ENCODE measurements at places on chromosomes 13 and 19.
A peak's percentile ranks its signal among the peaks of the same experiment; 100 is the strongest.

- no peak for DNase-seq
Observed at GRCh38 chr13:98396071-98396710, 180.7 kb downstream of the STK24 start.

DNA sequence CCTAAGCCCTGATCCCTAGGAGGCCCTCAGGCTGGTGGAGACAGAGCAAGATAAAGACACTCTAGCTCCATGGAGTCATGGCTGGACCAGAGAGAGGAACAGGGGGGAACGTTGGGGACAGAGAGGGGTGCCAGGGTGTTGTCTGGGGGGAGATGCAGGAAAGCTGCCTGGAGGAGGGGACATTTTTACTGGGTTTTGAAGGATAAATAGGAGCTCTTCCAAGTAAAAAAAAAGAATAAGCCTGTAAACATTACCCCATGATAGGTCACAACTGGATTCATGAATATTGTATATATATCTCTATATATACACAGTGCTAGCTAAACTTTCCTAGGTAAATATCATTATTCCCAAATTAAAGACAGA is 714 bp downstream of the HSH2D start:
- no peak for DNase-seq

GRCh38 chr13:60267498-60268202 is 103.9 kb upstream of the DIAPH3 start:
- DNase-seq: no peak

DNA sequence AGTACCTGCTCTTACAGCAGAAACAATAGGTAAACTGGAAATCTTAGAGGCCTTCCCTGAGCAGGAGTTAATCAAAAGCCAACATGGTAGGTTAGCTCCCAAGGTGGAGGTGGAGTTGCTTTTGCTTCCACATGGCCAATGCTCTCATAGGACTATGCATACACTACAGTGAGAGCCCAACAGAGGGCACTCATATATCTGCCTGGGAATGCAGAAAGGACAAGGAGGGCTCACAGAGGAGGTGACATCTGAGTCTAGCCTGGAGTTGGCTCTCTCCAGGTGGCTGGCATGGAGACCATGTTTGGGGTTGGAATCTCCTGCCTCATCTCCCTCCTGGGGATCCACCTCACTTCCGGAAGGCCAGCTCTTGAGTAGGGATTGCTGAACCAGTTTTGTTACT is 34.6 kb downstream of the ATP8A2 start:
- no peak for DNase-seq

DNA sequence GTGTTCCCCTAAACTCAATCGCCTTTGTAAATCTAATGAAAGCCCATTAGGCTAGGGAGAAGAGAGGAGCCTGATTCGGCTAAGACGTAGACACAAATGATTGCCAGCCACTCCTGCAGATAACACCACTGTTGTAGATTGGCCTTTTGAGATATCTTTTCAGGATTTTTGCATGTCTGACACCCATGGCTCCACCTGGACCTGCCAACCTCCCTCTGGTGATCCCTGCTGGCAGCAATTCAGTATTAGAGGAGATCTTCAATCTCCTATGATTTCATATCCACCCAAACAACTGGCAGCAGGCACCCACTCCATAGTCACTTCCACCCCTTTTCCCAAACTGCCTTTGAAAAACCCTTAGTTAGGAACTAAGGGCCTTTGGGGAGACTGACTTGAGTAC is 191.9 kb upstream of the UBL3 start:
- DNase-seq: no peak

DNA sequence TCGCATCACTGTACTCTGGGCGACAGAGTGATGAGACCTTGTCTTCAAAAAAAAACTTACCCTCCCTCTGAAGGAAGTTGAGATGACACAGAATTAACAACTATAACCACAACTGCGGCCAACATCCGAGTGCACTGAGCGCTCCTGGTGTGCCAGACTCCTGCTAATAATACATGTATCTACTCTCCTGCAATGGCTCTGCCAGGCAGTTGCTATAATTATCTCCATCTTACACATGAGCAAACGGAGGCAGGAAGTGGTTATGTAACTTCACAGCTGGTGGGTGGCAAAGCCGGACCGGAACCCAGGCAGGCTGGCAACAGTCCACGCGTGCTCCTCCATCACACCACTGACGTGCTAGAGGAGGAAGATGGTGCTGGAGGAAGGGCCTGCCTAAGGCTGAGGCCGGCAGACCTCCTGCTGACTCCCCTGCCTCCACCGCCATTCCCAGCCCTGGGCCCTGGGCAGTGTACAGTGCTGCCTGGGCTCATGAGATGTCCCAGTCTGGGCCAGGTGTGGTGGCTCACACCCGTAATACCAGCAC is 12.6 kb downstream of the XRCC1 start:
- DNase-seq: peak; percentile 72

DNA sequence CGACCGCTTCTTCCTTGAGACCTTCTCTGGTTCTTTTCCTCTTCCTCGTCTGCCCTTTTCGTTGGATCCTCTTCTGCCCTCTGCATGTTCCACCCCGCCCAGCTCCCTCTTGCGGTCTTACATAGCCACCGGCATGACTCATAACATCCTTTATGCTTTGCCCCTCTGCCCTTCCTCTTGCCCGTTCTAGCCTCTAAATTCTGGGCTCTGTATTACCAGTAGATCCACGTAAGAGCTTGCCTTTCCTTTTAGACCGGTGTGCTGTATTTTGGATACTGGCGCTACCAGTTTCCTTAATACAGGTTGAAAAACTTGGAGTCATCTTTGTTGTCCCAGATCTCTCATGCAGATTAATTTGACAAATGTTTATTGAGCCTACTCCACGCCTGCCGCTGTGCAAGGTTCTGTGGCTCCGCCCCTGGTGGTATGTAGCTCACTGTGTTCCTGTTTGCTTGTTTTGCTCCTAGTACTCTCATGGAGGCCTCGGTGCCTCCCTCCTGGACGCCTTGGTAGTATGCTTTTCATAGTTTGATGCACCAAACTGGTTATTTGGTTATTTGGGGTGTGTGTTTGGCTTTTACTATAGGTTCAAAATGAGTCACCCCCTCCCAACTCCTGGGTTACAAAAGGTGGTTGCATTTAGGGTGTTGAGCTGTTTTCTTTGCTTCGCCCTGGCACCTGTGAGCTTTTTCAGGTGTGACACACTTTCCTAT is 1.7 kb downstream of the GTF3A start:
- DNase-seq: peak; percentile 70

GRCh38 chr13:89375839-89376238 is 1704.7 kb downstream of the SLITRK5 start:
- no peak for DNase-seq

DNA sequence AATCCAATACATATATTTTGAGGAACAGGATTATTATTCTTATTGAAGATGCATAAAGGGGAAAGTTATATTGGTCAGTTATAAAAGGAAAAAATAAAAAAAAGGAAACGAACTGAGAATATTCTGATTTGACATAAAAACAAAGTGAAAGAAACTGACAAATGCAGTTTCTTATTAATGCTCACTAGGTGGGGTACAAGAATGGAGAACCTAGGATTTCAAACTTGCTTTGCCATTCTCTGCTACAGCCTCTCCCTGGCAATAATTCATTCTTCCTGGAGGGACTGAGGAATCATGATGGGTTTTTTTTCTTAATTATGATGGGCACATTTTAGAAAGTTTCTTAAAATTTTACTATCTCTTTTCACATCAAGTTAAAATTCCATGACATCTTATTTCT is 154.9 kb downstream of the PCDH9 start:
- DNase-seq: no peak

GRCh38 chr13:64332048-64332447 is 2898.1 kb downstream of the PCDH9 start:
- no peak for DNase-seq

DNA sequence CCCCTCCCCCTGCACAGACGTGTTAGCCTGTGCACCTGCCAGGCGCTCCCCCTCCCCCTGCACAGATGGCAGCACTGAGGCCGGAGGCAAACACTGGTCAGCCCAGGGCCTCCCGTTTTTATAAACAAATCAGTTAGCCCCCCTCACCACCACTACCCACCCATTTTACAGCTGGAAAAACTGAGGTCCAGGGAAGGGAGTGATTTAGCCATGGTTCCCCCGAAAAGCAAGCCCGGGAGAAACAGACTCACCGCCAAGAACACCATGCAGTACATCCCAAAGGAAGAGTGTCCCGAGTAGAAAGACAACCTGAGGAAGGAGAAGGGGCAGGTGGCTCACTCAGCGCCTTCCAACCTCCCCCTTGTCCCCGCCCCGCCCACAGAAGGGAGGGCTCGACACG is 8.7 kb downstream of the PLPP2 start:
- no peak for DNase-seq

- DNase-seq: no peak
Observed at GRCh38 chr19:15288146-15288963, 44.0 kb downstream of the BRD4 start.

DNA sequence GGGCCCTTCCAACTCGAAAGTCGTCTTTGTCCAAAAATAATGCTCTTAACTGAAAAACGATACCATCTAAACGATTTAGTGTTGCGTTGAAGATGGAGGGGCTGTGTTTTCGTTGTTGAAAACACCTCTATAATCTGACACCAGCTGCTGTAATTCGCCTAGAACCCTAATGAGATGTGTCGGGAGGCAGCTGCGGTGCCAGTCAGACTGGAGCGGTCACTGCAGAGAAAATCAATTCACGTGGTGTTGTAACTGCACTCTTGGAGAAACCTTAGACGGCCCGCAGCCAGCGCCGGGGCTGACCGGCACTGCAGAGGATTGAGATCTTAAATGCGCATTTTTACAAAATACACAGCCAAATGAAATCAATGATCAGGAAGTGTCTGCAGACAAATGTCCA is 339.1 kb downstream of the ZNF536 start:
- no peak for DNase-seq

DNA sequence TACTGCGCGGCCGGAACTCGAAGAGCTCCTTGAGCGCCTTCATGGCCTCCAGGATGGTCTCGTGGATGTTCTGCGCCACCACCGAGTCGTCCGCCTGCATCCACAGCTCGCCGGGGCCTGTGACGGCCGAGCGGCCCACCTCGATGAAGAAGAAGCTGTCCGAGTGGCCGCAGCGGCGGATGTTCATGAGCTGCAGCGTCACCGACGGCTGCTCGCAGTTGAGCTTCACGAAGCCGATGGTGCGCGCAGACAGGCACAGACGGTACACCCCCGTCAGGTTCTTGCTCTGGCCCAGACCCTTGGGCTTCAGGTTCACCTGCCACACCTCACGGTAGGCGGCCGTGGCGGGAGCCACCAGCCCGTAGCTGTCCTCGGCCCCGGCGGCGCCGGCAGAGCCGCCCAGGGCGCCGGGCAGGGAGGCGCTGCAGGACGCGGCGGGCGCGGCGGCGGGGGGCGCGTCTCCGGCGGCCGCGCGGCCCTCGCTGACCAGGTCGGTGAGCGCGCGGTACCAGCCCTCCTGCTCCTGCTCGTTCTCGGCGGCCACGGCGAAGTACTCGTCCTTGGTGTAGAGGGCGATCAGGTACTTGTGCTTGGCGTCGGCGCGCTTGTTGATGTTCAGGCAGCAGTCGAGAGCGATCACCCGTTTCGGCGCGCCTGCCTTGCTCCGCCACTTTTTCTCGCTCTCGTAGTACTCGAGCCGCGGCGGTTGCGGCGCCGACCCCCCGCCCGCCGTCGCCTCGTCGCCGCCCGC is 1.1 kb downstream of the IRS2 start:
- no peak for DNase-seq

GRCh38 chr19:1457031-1457739 is 7.3 kb downstream of the APC2 start:
- no peak for DNase-seq

- DNase-seq: no peak
Observed at GRCh38 chr13:24341439-24341838, 32.1 kb downstream of the C1QTNF9 start.

- DNase-seq: no peak
Observed at GRCh38 chr13:109301726-109302125, 484.7 kb downstream of the IRS2 start.

- DNase-seq: no peak
Observed at GRCh38 chr13:40439928-40440327, 226.5 kb downstream of the FOXO1 start.

- DNase-seq: no peak
Observed at GRCh38 chr19:38583219-38583984, 34.4 kb downstream of the MAP4K1 start.

GRCh38 chr13:113836768-113837559 is 26.9 kb downstream of the GAS6 start:
- no peak for DNase-seq

GRCh38 chr19:795073-795611 is 2.1 kb upstream of the PTBP1 start:
- no peak for DNase-seq

DNA sequence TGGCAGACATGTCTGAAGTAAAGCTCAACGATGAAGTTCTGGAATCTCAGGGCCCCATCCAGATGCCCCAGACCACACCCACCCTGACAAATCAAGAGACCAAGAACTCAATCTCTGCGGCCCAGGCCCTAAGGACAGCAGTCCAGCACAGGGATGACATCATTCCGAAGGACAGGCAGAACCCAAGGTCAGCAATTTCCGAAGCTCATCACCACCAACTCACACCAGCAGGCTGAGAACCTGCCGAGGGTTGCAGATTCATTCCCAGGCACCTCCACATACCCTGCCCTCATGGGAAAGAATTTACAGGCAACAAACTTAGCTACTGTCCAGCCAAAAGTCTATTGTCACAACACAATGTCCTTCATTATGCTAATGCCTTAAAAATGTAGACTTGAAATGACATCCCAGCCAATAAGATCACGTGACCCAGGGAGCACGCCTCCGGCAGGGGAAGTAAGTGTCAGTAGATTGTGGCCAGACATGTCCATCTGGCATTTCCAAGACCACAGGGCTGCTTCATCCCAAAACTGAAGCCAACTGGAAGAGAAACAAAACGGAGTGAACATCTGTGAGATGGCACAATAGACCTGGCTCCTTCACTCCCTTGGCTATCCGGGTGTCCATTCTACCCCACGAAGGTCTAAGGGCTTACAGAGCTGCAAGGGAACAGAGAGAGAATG is 98.8 kb downstream of the CRYL1 start:
- no peak for DNase-seq

- DNase-seq: no peak
Observed at GRCh38 chr19:5339950-5340636, 519 bp downstream of the PTPRS start.

- DNase-seq: no peak
Observed at GRCh38 chr19:8242211-8242821, 33.1 kb downstream of the CERS4 start.

All from ascending aorta (tissue), 2 donors.